ENCODE measurements at places on chromosomes 3 and 15.

DNA sequence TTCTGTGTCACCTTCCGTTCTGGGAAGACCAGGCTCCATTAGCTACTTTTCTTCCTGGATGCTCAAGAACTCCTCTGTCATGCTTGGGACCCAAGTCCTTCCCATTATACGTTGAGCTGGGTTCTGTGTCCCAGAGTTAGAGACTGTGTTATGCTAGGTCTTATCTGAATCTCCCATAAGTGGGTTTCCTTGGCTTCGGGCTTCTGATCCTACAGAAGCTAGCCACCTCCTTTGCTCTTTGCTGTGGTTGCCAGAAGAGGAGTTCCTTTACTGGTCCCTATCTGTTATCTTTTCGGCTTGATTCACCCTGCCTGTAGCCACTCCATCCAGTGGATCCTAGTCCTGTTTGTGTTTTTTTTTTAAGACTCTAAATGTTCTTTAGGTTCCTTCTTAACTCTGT, 38.0 kb downstream of the TYRO3 start:
- no peak for DNase-seq

- no peak for DNase-seq
Observed at GRCh38 chr15:43529141-43529540, 11.7 kb downstream of the MAP1A start.

GRCh38 chr15:58705105-58705504, 44.4 kb downstream of the ADAM10 start:
- no peak for DNase-seq

DNA sequence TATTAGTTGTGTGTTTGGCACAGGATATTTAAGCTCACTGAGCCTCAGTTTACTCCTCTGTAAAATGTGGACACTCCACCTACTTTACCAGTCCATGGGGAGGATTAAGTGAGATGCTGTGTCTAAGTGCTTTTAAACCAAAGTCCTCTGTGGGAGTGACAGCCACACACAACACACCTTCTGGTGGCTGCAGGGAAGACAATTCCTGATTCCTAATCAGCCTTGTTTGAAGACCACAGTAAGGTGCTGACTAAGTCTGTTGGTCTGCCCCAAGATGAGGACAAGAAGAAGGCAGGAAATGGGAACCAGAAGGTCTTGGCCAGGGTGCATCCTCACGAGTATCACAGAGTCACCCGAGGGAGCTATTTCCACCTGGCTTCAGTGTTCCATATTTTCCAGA, 52.3 kb downstream of the EPHB1 start:
- no peak for DNase-seq
